ENCODE measurements at places on chromosomes 4 and X.

DNA sequence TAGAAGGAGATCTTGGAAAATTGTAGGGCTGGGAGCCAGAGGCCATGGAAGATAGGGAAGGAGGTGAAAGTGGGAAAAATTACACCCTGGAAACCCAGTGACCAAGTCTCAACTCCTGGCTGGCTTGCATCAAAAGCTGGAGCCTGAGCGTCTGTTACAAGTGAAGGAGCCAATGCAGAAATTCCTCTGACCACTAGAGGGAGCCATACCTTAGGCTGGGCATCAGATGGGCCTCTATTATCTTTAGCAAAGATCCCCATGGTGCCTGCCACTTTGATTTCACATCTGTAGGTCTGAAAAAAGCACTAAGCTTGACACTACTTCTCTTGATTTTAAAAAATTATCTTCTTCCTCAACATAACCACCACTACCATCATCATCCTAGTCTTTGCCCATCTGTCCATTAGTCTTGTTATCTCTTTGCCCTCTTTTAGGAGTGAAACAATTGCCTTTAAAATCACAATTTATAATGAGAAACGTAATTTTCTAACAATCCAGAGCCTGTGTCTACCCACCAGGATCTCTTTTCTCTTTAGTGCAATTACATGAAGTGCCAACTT, 62.9 kb downstream of the ANAPC4 start:
- no peak for DNase-seq

DNA sequence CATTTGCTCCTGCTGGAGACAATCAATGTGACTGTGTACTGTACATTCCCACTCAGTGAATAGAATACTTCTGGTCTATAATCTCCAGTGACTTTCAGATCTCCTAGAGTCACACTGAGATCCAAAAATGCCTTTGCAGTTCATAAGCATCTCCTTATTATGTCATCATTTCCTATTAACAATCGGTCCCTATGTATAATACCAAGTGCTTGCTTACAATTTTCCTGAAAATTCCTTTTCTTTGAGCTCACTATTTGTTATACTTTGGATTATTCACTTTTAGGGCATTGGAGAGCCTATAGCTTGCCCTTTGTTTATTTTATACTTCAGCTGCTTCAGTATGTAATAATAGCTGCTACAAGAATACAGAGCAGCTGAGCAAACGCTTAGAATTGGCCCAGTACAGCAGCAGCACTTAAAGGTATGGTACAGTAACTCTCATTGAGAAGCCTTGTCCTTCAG, 313.0 kb downstream of the DCTD start:
- DNase-seq = no peak

- no peak for DNase-seq
These were observed 16.7 kb downstream of the DGKQ start for GRCh38 chr4:956531-957230.

- no peak for DNase-seq
These were observed 3.4 kb downstream of the PLAC8 start for GRCh38 chr4:83110970-83111750.

All from stimulated activated CD8-positive, alpha-beta memory T cell treated with anti-CD3 and anti-CD28 coated beads, Interleukin-4, amount 100 ng/mL, for 1 hour (primary cell).